ENCODE measurements at places on chromosomes 12 and 14.
A peak's percentile ranks its signal among the peaks of the same experiment; 100 is the strongest.

DNA sequence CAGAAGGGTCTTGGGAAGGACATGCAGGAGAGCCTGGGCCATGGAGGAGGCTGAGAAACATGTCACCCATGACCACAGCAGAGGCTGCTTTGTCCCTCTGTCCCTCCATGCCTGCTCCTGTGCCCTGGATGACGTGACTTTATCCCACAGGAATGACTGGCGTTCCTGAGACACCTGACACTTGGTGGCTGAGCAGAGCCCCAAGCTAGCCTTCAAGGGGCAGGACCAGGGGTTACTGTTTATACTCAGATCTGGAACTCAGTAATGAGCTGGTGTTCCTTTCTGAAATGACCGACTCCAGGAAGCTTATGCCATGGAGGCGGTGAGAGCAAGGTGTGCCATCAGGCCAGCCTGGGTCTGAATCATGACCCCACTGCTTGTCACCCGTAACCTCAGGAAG is 44.2 kb downstream of the ZFP36L1 start:
- no peak for DNase-seq

GRCh38 chr14:29486132-29486531 is 441.5 kb downstream of the PRKD1 start:
- no peak for DNase-seq

DNA sequence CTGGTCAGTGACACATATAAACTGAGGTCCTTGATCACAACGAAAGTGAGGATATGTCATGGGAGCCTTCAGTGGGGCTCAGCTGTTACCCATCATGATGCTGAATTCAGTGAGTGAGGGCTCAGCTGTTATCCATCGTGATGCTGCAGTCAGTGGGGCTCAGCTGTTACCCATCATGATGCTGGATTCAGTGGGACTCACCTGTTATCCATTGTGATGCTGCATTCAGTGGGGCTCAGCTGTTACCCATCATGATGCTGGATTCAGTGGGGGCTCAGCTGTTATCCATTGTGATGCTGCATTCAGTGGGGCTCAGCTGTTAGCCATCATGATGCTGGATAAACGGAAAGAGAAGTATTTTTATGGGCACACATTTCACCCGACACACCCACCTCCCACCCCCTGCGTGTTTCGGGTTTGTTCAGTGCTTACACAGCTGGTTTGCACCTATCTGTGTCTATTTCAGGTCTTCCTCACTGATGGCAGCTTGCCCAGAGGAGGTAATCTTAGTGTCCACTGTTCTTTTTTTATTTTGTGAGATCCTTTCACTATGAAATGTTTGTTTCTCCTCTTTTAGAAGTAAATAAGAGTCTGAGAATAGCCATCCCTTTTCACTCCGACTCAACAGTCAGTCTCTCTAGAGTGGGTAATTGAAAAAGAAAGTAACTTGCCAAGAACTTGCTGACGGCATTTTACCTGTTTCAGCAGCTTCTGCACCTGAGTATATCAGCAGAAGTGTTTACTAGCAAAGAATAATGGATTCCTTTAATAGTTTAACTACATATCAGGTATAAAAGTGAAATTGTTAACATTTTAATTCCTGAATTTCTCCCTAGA is 183.0 kb downstream of the ERC1 start:
- peak; percentile 81 for DNase-seq

GRCh38 chr14:90676912-90677311 is 139.3 kb downstream of the TTC7B start:
- no peak for DNase-seq

GRCh38 chr14:32883188-32883587 is 55.5 kb upstream of the NPAS3 start:
- no peak for DNase-seq

GRCh38 chr14:24368212-24368561 is 203 bp downstream of the NFATC4 start:
- DNase-seq: no peak

Measured in NCI-H748 treated with DMSO at 0.1 percent for 48 hours (cell line).